HL-60 (cell line): ENCODE measurements at places on chromosomes 4 and X.

GRCh38 chr4:138949866-138950265 is 65.7 kb upstream of the NOCT start:
- no peak for DNase-seq

DNA sequence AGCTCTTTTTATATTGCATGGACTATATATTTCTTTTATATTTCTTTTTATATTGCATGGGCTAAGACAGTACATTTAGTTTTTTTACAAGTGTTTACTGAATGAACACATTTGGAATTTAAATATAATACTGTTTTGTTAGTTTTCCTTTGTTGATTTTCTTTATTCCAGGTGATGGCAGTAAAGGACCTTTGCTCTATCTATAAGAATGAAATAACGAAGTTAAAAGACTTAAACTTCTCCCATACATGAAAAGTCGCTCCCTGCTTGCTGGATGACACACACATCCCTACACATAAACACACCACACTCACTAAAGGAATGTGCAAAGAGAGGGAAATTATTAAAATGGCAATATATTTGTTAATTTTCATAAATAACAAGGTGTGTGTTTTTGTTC is 102.5 kb upstream of the ANXA10 start:
- DNase-seq, result no peak

DNA sequence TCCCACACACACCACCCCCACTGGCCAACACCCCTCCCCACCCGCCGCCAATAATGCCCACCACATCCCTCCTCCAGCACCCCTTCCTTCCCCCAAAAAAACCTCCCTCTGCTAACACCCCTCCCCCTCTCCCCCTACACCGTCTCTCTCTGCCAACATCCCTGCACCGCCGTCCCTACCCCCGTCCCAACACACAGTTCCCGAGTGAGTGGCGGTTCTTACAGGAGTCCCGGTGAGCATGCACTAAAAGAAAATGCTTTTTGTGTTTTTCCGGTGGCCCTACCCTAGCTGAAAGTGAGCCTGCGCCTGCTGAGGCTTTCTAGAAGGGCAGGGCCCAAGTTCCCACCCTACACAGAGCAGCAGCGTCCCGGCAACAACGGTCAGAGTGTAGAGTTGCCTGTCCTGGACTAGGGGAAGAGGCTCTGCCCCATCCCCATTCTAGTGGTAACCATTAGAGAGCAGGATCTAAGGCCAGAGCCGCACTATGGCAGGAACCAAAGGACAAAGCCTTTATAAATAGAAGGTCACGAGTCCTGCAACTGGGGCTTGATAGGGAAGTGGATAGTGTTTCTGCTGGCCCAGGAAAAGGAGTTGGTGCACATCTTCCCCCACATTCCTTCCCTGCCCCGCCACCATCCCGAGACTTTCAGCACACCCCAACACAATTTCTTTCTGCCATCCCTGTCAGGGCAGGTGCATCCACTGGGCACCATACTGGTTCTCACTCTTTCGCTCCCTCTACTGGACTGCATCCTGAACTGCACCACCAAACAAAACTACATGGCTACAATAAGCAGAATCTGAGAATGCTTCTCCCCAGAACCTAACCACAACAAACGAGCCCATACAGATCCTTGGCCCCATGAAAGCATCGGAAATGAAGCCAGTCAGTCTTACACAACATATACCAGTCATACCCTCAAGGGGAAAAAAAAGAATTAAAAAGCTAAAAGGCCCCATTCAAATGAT is 78.1 kb upstream of the PAGE3 start:
- peak; percentile 13 for DNase-seq

DNA sequence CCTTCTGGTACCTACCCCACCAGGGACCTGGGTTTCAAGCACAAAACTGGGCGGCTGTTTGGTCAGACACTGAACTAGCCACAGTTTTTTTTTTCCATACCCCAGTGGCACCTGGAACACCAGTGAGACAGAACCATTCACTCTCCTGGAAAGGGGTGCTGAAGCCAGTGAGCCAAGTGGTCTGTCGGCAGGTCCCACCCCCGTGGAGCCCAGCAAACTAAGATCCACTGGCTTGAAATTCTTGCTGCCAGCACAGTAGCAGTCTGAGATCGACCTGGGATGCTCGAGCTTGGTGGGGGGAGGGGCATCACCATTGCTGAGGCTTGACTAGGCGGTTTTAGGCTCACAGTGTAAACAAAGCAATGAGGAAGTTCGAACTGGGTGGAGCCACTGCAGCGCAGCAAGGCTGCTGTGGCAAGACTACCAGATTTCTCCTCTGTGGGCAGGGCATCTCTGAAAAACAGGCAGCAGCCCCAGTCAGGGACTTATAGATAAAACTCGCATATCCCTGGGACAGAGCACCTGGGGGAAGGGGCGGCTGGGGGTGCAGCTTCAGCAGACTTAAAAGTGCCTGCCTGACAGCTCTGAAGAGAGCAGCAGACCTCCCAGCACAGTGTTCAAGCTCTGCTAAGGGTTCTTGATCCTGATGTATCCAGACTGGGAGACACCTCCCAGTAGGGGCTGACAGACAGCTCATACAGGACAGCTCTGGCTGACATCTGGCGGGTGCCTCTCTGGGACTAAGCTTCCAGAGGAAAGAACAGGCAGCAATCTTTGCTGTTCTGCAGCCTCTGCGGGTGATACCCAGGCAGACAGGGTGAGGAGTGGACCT is 223.0 kb downstream of the COX18 start:
- peak; percentile 88 for DNase-seq

DNA sequence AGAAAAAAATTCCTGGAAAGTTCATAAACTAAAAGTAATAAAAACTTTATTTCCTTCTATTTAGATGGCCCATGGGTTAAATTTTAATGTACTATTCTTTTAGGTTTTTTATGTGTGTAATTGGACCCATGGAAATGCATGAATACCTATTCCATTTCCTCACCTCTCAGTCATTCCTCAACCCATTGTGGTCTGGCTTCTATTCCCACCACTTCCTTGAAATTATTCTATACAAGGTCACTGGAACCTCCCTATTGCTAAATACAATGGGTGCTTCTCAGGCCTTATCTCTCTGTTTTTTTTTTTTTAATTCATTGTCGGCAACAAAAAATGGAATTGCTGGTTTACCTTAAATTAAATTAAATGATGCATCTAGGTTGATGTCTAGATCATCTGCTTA is 17.2 kb downstream of the SLC39A8 start:
- no peak for DNase-seq

DNA sequence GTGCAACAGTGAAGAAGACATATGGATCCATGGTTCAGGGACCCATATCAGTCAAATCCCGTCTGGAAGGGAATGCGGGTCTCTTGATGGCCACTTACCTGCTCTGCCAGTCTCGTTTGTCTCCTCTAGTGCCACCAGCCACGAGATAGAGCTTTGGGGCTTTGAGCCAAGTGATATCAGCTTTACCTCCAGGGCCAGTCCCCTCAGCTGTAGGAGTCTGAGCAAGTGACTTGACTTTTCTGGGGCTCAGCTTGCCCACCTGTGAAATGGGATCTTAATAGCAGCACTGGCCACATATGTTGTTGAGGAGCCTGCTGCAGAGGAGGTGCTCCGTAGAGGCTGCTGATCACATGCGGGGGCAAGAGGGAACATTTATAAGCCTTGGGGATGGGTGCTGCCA is 1.2 kb downstream of the SLC2A9 start:
- no peak for DNase-seq

- no peak for DNase-seq
These were observed 63.4 kb downstream of the GALNTL6 start for GRCh38 chr4:171876636-171877035.

DNA sequence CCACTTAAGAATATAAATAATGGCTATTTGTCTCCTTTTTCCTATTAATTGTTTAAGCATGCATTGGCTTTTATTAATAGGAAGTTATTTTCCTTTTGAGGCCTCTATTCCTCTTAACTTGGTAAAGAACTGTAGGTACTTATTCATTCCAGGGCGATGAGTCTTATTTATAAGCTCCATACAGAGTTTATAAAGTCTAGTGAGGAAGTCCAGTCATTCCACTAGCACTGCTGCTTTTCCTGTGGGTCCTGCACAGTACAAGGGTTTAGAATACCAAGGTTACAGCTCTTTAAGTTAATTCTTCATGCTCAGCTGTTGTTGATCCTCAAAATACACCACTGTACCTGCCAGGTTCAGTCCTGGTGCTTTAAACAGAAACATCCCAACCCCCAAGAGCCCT is 28.5 kb upstream of the WNK3 start:
- no peak for DNase-seq

- no peak for DNase-seq
These were observed 108.3 kb upstream of the CAMK2D start for GRCh38 chr4:113869743-113870375.

DNA sequence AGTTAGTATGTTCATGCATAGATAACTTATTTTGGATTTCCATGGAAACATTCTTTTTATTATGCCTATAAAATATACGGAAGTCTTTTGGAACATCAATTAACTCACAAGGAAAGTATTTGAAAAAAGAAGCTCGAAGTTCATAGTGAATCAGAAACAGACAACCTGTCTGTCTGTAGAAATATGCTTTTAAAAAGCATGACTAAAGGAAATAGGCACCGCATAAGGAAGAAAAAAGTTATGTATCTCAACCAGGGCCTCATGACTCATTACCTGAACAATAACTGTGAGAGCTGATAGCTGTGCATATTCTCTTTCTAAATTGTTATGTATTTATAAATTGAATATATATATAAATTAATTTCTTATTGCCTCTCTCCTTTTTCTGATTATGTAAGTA is 324.1 kb downstream of the TLL1 start:
- DNase-seq, result no peak

DNA sequence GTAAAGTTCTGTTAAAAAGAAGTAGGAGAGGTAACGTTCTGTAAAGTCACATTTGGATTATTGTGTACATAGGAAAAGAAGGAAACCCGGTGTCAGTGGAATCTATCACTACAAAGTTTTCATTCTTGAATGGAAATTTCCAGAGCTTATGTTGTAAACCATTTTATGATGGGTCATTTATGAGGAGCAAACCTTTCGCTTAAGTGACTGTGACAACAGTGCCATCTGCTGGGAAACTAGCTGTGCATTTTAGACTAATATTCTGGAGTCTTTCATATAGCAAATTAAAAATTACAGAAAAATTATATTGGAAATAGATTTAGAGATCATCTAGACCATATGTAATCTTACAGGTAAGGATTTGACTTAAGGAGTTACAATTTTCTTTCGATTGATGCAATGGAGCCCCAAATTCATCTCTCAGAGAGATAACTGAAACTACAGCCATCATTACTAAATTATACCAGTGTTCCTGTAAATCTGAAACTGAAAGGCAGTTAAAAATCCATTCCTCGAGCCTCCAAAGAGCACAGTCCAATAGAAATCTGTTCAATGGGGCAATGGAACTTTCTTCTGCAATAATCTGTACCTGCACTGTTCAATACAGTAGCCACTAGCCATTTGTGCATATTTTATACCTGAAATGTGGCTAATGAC is 26.9 kb downstream of the ASB9 start:
- peak; percentile 2 for DNase-seq

GRCh38 chr4:101050088-101050836 is 297.1 kb downstream of the PPP3CA start:
- no peak for DNase-seq

DNA sequence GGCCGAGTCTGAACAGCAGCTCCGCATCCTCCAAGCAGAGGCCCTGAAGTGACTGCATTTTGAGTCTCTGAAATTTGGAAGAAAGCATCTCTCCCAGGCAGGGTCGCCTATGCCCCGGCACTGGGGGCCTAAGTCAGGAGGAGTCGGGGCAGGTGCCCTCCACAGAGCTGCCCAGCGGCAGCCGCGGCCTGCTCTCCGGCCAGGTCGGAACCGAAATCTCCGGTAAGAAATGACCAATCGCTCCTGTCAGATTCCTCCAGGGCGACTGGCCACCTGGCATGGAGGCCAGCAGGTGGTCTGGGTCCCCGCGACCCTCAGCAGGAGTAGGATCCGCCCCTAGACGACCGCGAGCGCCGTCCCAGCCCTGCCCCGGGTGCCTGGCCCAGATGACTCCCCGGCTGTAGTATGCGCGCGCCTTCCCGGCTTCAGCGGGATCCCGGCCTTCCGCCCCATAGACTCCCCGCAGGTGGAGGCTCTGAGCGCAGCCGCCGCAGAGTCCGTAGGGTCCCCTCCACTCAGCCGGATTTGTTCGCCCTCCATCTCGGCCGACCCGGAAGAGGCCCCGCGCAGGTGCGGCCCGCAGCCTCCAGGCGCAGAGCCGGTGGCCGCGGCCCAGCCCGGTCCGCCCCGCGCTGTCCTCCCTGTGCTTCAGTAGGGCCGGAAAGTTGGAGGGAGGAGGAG is 1.5 kb downstream of the NKX1-1 start:
- DNase-seq, result no peak

DNA sequence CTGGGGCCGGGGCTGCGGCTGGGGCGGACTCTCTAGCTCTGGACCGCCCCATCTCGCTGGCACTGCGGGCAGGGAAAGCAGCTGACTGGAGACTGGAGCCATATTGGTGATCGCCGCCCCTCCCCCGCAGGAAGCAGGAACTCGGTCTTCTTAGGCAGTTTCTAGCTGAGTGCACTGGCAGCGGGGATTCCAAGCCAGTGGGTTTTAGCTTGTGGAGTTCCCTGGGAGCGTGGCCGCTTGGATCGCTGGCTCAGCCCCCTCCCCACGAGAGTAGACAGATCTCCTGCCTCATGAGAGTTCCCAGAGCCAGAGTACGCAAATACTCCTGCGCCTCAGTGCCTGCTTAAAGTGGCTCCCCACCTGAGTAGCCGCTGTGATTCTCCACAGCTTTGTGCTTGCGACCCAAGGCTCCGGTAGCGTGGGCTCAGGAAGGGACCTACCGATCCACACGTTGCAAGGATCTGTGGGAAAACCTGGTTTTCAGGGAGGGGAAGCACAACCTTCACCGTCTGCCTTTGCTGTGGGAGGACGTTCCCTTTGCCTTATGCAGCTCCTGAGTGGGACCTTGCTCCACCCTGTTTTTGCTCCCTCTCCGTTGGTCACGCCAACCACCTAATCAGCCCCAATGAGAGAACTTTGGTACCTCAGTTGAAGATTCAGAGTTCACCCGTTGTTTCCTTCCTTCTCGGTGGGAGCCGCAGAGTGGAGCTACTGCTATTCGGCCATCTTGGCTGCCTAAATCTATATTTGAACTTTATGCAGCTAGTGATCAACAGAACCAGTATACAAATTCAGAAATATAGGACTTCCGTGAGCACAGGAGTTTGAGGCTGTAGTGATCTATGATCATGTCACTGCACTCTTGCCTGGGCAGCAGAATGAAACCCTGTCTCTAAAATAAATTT is 803.9 kb upstream of the PCDH10 start:
- no peak for DNase-seq

GRCh38 chrX:87160435-87161010 is 357.1 kb upstream of the KLHL4 start:
- no peak for DNase-seq

DNA sequence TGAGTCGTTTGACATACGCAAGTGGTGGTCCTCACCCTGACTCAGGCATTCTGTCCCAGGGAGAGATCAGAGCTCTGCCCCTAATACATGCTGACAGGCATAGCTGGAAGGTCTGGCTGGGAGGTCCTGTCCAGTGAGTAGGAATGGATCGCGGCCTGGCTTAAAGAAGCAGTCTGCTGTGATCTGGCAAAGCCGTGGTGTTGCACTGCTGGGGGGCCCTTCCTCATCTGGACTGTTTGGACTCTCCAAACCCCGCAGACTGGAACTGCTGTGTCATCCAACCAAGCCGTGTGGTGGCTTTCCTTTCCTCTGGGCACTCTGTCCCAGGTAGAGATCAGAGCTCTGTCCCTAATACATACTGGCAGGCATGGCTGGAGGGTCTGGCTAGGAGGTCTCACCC is 64.3 kb upstream of the MAGEB16 start:
- no peak for DNase-seq
